Heart left ventricle (tissue), 16 donors: ENCODE measurements at places on chromosomes 11 and 22. TPM values are rescaled to one million over a fixed set of nuclear protein-coding genes. Genes with fewer than 3 reads are reported as not detected.

Gene SCGB1A1
- not detected for total RNA-seq

Gene CCDC87
- total RNA-seq = 0.25 TPM

Gene ANO9
- 3.1 TPM for total RNA-seq

Gene GAB2
- total RNA-seq = 27.9 TPM

Gene NLRP6
- total RNA-seq = not detected
